Myocyte (in vitro differentiated cells): ENCODE measurements at places on chromosomes 11 and 22. TPM values are rescaled to one million over a fixed set of nuclear protein-coding genes. Genes with fewer than 3 reads are reported as not detected.

The WNT11 gene
- 0.24 TPM in 1 of 2 replicates, not detected in the other for total RNA-seq

The KCNJ1 gene
- total RNA-seq = 0.29 TPM in 1 of 2 replicates, not detected in the other

The OR8D4 gene
- total RNA-seq = not detected in 2 replicates

The NXPE1 gene
- total RNA-seq = not detected in 2 replicates

The RASD2 gene
- total RNA-seq = 0.36 and 0.45 TPM in 2 replicates

The ELMOD1 gene
- total RNA-seq = 3.5 and 9.3 TPM in 2 replicates

The THRSP gene
- 3.5 and 4.1 TPM in 2 replicates for total RNA-seq

The SH3BP1 gene
- not detected in 2 replicates for total RNA-seq

The GLB1L3 gene
- not detected in 2 replicates for total RNA-seq

The CD3G gene
- not detected in 2 replicates for total RNA-seq
